ENCODE measurements at places on chromosomes 2 and 18. TPM values are rescaled to one million over a fixed set of nuclear protein-coding genes. Genes with fewer than 3 reads are reported as not detected.

The IL18RAP gene
- total RNA-seq = not detected

The ARMC9 gene
- 42.7 TPM for total RNA-seq

The CNTNAP5 gene
- total RNA-seq = 0.30 TPM

GRCh38 chr2:97678298-97678697 is 8.8 kb downstream of the C2orf92 start:
- no peak overlapping the region for H3K27ac ChIP-seq
- DNase-seq = no peak
- H3K36me3 ChIP-seq = no peaks in the 10 kb centered on the region
- peaks cover under 1% of the 10 kb centered on the region for H3K4me1 ChIP-seq
- no peak overlapping the region for H3K4me3 ChIP-seq

DNA sequence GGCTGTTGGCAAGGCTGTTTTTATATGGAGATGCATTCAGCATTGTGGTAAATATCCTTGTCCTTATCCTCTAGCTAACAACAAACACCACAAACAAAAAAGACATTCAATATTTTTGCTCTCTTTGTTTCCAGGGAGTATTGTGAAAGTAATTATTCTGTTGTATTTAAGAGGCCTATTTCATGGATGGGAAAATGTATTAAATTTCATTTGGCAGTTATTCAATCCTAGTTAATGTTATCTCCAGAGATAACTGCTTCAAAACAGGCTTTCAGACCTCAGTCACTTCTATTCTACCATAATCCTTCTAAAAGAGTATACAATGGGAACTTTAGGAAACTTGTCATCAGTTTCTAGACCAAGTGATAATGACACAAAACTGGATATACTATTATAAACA is 280.5 kb upstream of the CCDC68 start:
- no peak overlapping the region for H3K27ac ChIP-seq
- no peak for DNase-seq
- peaks cover 13% of the 10 kb centered on the region for H3K4me1 ChIP-seq
- no peaks in the 10 kb centered on the region for H3K36me3 ChIP-seq

- H3K27ac ChIP-seq = no peak overlapping the region
- DNase-seq = no peak
- no peak overlapping the region for H3K4me3 ChIP-seq
- H3K27me3 ChIP-seq = no peaks in the 10 kb centered on the region
These were observed 116.4 kb downstream of the LYPD6 start for GRCh38 chr2:149446748-149447147.

DNA sequence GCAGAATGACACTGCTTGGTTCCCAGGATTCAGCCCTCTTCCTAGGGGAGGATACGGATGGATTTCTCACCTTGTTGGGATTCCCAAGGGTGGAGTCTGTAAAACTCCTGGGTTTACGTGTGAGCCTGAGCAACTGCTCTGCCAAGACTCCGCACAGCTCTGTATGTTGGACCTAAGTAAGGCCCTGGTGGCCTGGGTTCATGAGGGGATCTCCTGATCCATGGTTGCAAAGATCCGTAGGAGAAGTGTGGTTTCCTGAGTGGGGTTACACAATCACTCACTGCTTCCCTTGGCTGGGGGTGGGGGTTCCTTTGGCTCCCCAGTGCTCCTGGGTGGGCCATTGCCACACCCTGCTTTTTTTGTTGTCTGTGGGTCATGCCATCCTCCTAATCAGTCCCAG is 37.7 kb downstream of the ANKRD12 start:
- H3K4me1 ChIP-seq = no peaks in the 10 kb centered on the region
- H3K36me3 ChIP-seq = no peaks in the 10 kb centered on the region
- no peak overlapping the region for H3K27ac ChIP-seq
- no peak for DNase-seq

- no peak for DNase-seq
- no peaks in the 10 kb centered on the region for H3K27me3 ChIP-seq
- H3K4me3 ChIP-seq = no peak overlapping the region
- H3K27ac ChIP-seq = no peak overlapping the region
- H3K36me3 ChIP-seq = no peaks in the 10 kb centered on the region
These were observed 8.9 kb downstream of the FBXO36 start for GRCh38 chr2:229931241-229931640.

The SPEG gene
- 76.1 TPM for total RNA-seq

DNA sequence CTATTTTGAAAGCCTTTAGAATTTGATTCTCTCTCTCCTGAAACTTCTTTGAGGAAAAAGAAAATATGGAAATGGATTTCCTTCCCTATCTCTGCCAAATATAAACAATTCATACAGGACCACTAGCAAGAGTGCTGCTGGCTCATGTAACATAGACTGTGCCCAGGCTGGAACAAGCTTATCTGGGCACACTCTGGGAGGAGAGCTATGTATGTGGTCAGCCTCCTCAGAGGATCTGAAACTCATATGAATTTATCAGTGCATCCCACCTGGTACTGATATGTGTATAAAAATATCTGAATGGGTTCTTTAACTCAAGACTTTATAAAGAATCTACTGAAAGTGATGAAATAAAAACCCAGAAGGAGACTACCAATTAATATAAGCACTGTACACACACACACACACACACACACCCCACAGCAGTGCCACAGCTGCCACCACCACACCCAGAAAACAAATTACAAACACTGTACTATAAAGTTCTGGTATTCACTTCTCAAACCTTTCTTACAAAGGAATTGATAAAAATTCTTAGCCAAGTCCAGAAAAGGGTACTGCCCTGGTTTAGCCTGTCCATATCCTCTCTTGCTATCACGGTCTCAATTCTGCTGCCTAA is 115.6 kb downstream of the IRS1 start:
- no peaks in the 10 kb centered on the region for H3K27me3 ChIP-seq
- H3K4me3 ChIP-seq = no peak overlapping the region
- H3K36me3 ChIP-seq = no peaks in the 10 kb centered on the region
- H3K27ac ChIP-seq = no peak overlapping the region

DNA sequence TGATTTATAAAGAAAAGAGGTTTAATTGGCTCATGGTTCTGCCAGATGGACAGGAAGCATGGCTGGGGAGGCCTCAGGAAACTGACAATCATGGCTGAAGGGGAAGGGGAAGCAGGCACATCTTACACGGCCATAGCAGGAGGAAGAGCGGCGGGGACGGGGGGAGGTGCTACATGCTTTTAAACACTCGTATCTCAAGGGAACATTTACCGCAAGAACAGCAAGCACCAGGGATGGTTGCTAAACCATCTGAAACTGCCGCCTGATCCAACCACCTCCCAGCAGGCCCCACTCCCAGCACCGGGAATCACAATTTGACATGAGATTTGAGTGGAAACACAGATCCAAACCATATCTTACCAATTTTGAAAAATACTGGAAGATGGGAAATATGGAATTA is 362.8 kb downstream of the FBXO15 start:
- no peaks in the 10 kb centered on the region for H3K27me3 ChIP-seq
- no peak overlapping the region for H3K4me3 ChIP-seq
- no peak for DNase-seq
- no peaks in the 10 kb centered on the region for H3K36me3 ChIP-seq
- no peaks in the 10 kb centered on the region for H3K4me1 ChIP-seq

The NT5DC4 gene
- total RNA-seq = not detected

GRCh38 chr18:2387588-2387987 is 183.7 kb downstream of the METTL4 start:
- H3K4me1 ChIP-seq = no peaks in the 10 kb centered on the region
- H3K27me3 ChIP-seq = no peaks in the 10 kb centered on the region
- DNase-seq = no peak
- no peaks in the 10 kb centered on the region for H3K36me3 ChIP-seq

The HOXD8 gene
- not detected for total RNA-seq

GRCh38 chr18:7566567-7567473 is at the start of gene PTPRM:
TSS of gene PTPRM (plus strand) at chr18:7567316. CDS start at chr18:7567819, 503 bp downstream.
- H3K4me3 ChIP-seq = peak within 1 kb of the TSS; percentile 81
- H3K27me3 ChIP-seq = no peaks in the 10 kb centered on the region
- peak within 1 kb of the TSS; percentile 90 for H3K27ac ChIP-seq
- H3K4me1 ChIP-seq = peaks cover 3% of the 10 kb centered on the region

The TUBB8B gene
- total RNA-seq = not detected

- H3K4me3 ChIP-seq = no peak overlapping the region
- H3K36me3 ChIP-seq = no peaks in the 10 kb centered on the region
- H3K27me3 ChIP-seq = no peaks in the 10 kb centered on the region
- H3K4me1 ChIP-seq = no peaks in the 10 kb centered on the region
- no peak for DNase-seq
- H3K27ac ChIP-seq = no peak overlapping the region
These were observed 588.7 kb upstream of the SALL3 start for GRCh38 chr18:78390952-78391348.

GRCh38 chr2:152606081-152606480 is 111.2 kb downstream of the PRPF40A start:
- H3K4me1 ChIP-seq = no peaks in the 10 kb centered on the region
- H3K27me3 ChIP-seq = no peaks in the 10 kb centered on the region

GRCh38 chr2:3313781-3314375 is 63.7 kb downstream of the EIPR1 start:
- H3K4me3 ChIP-seq = no peak overlapping the region
- H3K36me3 ChIP-seq = no peaks in the 10 kb centered on the region
- no peaks in the 10 kb centered on the region for H3K4me1 ChIP-seq

GRCh38 chr2:165277295-165277694 is 38.1 kb downstream of the SCN2A start:
- no peak overlapping the region for H3K27ac ChIP-seq
- no peaks in the 10 kb centered on the region for H3K4me1 ChIP-seq
- DNase-seq = peak; percentile 51
- no peaks in the 10 kb centered on the region for H3K36me3 ChIP-seq

The MC5R gene
- 0.26 TPM for total RNA-seq

- peak overlapping the region; percentile 86 for H3K27ac ChIP-seq
- H3K27me3 ChIP-seq = no peaks in the 10 kb centered on the region
- peaks cover 14% of the 10 kb centered on the region for H3K4me1 ChIP-seq
- peaks cover 8% of the 10 kb centered on the region for H3K36me3 ChIP-seq
These were observed 881 bp downstream of the PIKFYVE start for GRCh38 chr2:208266936-208267335.

DNA sequence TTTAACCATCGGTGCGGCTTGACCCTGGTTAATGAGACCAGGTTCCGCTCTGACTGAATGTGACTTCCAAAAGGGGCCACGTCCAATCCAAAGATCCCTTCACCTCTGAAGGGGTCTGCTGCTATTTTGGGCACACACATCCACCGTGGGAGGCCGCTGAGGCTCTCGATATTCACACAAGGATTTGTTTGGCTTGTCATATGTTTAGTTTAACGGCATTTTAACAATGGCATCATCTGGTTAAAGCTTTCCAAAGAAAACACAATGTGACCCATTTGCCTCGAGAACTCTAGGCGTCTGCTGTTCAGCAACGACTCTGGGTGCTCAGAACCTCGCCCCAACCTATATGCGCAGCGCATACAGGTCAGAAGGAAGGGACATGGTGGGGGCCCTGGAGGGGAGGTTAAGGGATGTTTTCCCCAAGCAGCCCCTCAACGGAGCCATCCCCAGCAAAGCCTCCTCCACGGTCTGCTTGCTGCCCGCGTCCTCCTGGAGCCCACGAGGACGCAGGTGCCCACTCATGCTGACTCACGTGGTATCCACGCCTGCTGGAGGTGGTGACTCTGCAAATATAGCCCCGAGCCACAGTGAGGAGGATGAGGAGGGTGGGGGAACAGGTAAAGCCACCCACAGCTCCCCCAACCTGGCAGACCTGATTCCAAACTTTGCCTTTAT is 260.3 kb downstream of the HDAC4 start:
- no peaks in the 10 kb centered on the region for H3K36me3 ChIP-seq
- H3K27ac ChIP-seq = no peak overlapping the region
- H3K27me3 ChIP-seq = no peaks in the 10 kb centered on the region
- no peak for DNase-seq

- no peak for DNase-seq
- H3K4me3 ChIP-seq = no peak overlapping the region
- no peaks in the 10 kb centered on the region for H3K27me3 ChIP-seq
- no peak overlapping the region for H3K27ac ChIP-seq
These were observed 25.3 kb downstream of the PAX8 start for GRCh38 chr2:113253453-113253852.

GRCh38 chr18:35267809-35268208 is 22.2 kb downstream of the ZSCAN30 start:
- H3K27me3 ChIP-seq = no peaks in the 10 kb centered on the region
- peak overlapping the region; percentile 44 for H3K4me3 ChIP-seq
- H3K27ac ChIP-seq = no peak overlapping the region
- H3K4me1 ChIP-seq = peaks cover 3% of the 10 kb centered on the region
- peaks cover 3% of the 10 kb centered on the region for H3K36me3 ChIP-seq
- no peak for DNase-seq

GRCh38 chr2:204672772-204673171 is 127.5 kb downstream of the PARD3B start:
- no peak overlapping the region for H3K27ac ChIP-seq
- H3K27me3 ChIP-seq = no peaks in the 10 kb centered on the region
- DNase-seq = no peak
- peaks cover 11% of the 10 kb centered on the region for H3K4me1 ChIP-seq
- no peaks in the 10 kb centered on the region for H3K36me3 ChIP-seq
- H3K4me3 ChIP-seq = no peak overlapping the region

The MOGAT1 gene
- not detected for total RNA-seq

- H3K27ac ChIP-seq = peak overlapping the region; percentile 31
- H3K27me3 ChIP-seq = no peaks in the 10 kb centered on the region
- H3K4me1 ChIP-seq = peaks cover 12% of the 10 kb centered on the region
- peak; percentile 38 for DNase-seq
- no peak overlapping the region for H3K4me3 ChIP-seq
These were observed 319.8 kb downstream of the CTNNA2 start for GRCh38 chr2:79832511-79833234.

DNA sequence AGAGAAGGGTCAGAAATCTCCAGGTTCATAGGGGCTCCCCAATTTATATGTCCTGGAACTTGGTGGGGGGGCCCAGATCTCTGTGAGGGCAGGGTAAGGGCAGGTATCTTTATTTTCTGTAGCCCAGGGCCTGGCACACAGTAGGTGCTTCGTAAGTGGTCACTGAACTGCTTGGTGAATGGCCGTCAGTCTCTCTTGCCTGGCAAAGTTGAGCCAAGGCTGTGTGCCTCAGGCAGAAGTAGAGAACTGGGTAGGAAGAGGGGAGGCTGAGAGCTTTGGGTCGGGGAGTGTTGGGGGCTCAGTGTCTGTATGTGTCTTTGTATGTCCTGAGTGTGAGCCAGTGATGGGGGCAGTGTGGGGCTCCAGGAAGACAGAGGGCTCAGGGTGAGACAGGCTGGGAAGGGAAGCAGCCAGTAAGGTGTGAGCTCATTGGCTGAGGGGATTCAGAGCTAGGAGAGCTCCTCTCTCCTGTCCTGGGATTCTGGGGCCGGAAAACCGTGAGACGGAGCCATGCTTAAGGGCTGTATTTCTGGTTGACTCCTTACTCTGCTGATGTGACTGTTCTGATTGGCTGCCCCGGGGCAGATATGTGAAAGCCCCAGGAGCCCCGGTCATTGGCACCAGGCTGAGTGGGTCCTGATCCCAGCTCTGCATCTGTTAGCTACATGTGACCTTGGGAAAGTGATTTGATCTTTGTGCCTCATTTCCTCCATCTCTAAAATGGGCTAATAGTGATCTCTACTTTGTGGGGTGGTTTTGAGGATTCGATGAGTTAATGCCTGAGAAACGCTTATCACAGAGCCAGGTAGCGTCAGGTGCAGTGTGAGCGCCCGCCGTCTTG is 30.3 kb downstream of the STEAP3 start:
- peaks cover 53% of the 10 kb centered on the region for H3K4me1 ChIP-seq
- no peak for DNase-seq
- H3K27ac ChIP-seq = peak overlapping the region; percentile 98
- peaks cover 3% of the 10 kb centered on the region for H3K36me3 ChIP-seq
- H3K27me3 ChIP-seq = no peaks in the 10 kb centered on the region
- H3K4me3 ChIP-seq = no peak overlapping the region

Measured in astrocyte (in vitro differentiated cells and primary cell).